ENCODE measurements at places on chromosomes 6 and 20. TPM values are rescaled to one million over a fixed set of nuclear protein-coding genes. Genes with fewer than 3 reads are reported as not detected.

The SCRT2 gene
- not detected for total RNA-seq

The METTL24 gene
- total RNA-seq = not detected

DNA sequence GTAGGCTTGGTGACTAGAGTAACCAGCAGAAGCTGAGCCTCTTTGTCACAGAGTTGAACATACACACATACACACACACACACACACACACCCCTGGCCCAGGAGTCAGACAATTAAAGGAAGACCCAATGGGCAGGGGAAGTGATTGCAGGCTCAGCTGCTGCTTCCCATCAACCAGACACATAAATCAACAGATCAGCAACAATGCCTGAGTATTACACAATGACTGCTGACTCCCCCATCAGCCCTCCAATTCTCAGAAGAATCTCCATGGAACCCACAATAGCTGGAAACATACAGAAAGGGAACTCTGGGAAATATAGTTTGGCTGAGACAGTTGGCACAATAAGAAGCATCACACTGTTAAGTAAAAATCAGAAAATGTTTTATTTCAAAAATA, 270.4 kb upstream of the PLCB4 start:
- DNase-seq = no peak

DNA sequence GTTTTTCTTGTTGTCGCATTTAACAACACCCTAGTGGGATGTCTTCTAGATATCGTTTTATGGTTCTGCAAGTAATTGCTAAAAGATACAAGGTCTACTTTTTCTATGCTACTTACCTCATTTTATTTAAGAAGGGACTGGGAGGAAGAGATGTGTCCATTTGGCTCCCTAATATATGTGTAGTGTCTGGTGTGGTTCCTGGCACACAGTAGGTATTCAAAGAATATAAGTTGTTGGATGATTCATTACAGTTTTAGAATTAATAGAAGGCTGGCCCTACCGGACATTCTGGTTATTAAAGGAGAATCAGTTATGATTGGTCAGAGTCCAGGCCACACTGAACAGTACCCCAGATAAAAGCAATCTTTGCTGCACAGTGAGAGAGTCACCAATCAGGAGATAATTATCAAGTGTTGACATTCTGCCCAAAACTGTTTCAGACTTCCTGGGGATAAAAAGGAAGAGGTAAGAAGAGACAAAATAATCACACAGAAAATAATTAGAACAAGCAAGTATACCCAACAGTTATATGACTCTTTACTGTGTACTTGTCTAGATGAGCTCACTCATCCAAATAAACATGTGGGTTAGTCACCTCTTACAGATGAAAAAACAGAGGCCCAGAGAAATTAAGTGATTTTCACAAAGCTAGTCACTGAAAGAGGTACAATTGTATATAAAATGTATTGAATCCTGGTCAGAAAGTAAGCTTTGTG, 7.0 kb downstream of the TMEM244 start:
- no peak for DNase-seq

All from OCI-LY7 (cell line).